ENCODE measurements at places on chromosomes 6 and 20.

GRCh38 chr6:132483779-132484679, 28.9 kb downstream of the STX7 start:
- peak; percentile 66 for DNase-seq

DNA sequence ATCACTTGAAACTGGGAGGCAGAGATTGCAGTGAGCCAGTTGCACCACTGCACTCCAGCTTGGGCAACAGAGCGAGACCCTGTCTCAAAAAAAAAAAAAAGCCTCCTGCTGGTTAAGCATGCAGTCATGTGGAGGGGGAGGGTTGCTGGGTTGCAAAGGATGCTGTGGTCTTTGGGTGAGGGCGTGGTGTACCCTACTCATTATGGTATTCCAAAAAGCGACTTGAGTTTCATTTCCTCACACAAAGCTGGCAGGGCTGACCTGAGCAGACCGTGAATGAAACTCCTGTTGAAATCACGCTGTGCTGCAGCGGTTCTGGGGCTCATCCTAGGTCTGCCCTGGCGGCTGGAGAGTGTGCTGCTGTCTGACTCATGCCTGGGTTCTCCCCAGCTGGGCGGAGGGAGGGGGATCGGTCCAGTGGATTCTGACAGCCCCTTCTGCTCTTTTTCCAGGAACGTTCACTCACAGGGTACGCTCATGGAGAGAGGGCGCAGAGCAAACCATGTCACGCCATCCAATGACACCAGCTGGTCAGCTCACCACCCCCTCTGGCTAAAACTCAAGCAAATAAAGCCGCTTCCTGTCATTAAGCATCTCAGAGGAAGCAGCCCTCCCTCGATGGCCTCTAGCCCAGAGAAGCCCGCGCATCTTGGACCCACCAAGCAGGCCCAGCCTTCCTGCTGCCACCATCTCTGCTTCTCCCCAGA, 166.2 kb downstream of the SCML4 start:
- DNase-seq: peak; percentile 22

DNA sequence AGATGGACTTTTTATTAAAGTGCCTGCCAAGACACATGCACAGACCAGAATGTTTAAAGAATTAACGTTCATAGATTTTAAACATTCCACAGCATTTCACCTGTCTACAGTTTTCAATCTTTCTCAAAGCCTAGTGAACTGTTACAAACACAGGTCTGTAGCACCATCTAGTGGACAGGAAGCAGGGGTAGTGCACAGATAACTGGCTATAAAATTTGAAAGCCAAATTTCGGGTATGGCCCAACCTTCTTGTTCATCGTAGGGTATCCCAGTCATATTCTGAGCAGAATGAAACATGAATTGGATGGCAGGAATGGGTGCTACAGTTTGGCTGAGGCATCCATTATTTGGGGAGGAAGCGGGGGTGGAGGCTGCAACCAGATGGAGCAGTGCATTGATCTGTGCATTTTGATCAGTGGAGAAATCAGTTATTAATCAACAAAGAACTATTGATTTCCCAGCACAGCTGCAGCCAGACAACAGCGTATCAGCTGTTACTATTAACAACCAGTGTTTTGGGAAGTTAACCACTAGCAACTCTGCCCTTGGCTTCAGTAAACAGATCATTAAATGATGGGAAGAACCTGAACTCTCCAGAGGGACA, 56.1 kb upstream of the B3GAT2 start:
- peak; percentile 26 for DNase-seq

- no peak for DNase-seq
Observed at GRCh38 chr6:53647462-53648094, 18.0 kb downstream of the KLHL31 start.

DNA sequence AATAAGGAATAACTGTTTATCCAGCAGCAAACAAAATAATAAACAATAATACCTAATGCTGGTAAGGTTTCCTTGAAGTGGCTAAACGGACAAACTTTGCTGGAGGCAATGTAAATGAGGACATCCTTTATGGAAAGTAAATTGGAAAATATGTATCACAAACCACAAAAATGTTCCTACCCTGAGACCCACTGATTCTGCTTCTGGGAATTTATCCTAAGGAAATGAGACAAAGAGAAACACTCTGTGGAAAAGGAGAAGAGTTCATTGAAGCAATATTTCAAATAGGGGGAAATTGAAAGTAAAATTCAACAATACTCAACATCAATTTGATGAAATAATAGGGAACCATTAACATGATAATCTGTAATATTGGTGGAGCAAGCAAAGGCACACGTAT, 37.9 kb downstream of the MAFB start:
- DNase-seq: no peak

DNA sequence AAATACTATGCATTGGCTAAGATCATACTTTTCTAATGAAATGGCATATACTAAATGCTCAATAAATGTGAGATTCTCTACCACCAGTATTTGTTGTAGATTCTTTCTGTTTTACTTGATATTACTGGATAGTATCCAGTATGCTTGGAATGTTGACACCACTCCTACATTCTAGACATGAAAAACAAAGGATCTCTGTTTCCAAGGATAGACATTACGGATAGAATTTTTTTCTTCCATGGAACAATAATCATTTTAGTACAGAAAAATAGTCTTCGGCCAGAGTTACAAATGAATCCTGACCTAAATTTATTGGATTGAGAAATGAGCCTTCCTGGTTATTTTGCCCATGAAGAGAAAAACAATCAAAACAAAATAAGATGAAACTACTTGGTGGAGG, 258.2 kb upstream of the NT5E start:
- DNase-seq: peak; percentile 21

GRCh38 chr6:147310521-147310920, 106.3 kb downstream of the STXBP5 start:
- DNase-seq: no peak
